NAMALWA (cell line): ENCODE measurements at places on chromosomes 1 and 21.

GRCh38 chr21:31855180-31855579 lies 17.6 kb upstream of the HUNK start:
- no peak for DNase-seq

DNA sequence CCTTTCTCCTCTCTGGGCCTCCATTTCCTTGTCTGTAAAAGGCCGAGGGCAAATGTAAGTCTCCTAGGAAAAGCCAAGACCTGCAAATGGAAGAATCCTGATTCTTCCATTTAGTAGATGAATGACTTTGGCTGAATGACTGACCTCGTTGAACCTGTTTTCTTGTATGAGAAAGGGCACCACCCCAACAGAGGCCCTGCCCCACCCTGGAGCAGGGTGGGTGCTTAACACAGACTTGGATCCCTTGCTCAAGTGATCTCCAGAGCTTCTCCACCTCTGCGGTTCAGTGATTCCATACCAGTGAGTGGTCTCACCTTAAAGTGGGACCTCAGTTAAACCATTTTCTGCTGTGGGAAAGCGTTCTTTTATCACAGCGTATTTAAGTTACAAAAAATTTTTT lies 39.0 kb upstream of the GUCA2B start:
- no peak for DNase-seq

- no peak for DNase-seq
These were observed 29.7 kb upstream of the PLCH2 start for GRCh38 chr1:2446394-2446793.

- peak; percentile 39 for DNase-seq
These were observed 163.4 kb upstream of the USP24 start for GRCh38 chr1:55378582-55378981.

- no peak for DNase-seq
These were observed 1217.8 kb upstream of the ADGRL2 start for GRCh38 chr1:80582980-80583379.

DNA sequence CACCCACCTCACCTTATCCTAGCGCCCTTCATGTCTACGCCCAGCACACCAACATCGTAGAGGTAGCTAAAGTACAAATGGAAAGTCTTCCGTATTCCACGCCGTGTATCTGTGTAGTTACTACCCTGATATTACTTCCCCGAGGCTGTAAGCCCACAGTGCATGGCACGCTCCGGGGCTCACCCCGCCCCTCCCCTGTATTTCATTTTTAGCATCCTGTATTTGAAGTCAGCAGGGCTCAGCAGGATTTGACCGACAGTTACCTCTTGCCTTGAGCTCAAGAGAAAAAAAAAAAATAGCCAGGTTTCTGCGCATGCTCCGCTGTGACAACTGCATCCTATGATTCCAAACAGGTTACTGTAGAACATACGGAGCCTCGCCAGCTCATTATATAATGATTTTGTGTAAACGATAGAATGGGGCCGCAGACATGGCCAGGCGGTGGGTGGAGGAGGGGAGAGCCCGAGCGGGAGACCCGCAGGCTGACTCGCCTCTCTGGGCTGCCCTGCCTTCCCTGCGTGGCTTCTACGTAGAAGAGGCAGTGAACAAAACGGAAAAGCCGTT lies 1.3 kb downstream of the ABCG1 start:
- peak; percentile 95 for DNase-seq

DNA sequence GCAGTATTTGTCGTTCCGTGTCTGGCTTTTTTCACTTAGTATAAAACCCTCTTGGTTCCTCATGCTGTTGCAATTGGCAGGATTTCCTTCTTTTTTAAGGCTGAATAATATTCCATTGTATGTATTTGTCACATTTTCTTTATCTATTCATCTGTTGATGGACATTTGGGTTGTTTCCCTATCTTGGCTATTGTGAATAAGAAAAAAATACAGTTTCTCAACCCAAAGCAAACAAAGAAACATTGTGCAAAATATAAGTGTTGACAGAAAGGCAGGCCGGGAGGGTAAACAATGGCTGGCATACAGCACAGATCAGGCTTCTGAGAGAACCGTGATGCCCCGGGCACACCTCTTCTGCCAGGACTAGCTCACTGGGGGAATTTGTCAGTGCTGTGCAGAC lies 26.9 kb downstream of the NENF start:
- no peak for DNase-seq

DNA sequence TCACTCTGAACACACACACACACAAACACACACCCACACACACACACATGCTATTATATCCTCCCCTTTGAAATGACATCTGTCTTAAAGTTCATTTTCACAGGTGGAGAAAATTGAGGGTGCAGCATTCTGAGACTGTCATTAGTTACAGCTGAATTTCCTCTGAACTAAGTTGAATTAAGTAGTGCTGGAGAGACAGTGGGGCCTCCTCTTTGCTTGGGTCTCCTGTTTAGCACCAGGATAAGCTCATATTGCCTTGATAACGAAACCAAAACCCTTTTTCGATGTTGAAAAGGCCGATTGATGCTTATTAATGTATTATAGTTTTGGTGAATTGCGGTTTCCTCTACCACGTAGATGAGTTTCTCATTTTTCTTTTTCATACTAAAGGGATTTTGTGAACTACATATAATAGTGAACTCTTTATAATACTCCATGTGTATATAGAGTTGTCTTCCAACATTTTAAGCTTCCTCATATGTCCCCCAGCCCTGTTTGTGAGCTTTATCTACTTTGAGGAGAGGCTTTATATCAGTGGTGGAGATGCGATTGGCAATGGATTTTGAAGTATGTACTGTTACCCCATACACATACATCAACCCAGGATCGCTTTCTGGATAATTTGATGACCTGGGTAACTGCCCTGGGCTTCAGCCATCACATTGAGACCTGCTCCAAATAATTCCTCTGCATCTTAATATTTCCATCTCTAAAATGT lies 17.4 kb downstream of the DYNLT5 start:
- DNase-seq, result peak; percentile 18

DNA sequence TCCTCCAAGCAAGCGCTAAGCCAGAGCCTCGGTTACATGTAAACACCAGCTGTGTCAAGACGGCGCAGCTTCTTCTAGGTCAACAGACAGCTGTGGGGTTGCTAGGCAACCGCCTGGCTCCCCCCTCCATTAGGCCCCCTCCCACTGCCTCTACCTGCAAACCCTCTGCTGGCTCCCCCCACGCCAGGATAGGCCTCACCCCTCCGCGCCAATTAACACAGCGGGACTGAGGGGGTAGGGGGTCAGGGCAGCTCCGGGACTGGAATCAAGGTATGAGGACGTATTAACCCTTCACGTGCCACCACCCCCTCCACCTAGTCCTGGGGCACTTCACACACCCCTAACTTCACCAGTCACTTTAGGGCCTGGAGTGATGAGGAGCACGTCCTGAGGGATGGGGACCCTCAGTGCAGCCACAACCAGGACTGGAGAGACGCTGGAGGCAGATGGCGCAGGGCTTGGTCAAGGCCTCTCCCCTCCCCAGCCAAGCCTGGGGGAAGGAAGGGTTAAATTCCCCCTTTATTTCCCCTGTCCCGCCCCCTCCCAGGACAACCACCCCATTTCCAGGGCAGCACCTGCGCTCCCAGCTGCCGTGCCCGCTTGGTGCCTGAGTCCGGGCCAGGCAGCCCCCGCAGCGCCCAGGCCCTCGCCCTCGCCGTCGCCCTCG lies 37.4 kb upstream of the WASF2 start:
- peak; percentile 96 for DNase-seq

DNA sequence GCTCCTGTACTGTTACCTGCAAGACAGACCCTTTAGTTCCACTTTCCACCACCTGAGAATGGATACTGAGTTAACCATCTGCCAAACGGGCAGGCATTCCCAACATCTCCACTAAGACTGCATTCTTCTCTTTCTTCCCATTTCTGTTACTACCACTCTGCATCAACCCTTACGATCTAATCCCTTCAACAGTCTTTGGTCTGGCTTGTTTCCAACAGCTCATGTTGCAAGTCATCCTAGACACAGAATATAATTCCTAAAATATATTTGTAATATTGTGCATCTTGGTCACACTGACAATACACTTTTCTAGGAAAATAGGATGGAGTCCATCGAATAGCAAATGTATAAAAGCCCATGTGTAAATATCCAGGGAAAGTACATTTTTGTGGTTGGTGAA lies 166.7 kb downstream of the SIPA1L2 start:
- no peak for DNase-seq
